ENCODE measurements at places on chromosomes 1 and 21. TPM values are rescaled to one million over a fixed set of nuclear protein-coding genes. Genes with fewer than 3 reads are reported as not detected.

DNA sequence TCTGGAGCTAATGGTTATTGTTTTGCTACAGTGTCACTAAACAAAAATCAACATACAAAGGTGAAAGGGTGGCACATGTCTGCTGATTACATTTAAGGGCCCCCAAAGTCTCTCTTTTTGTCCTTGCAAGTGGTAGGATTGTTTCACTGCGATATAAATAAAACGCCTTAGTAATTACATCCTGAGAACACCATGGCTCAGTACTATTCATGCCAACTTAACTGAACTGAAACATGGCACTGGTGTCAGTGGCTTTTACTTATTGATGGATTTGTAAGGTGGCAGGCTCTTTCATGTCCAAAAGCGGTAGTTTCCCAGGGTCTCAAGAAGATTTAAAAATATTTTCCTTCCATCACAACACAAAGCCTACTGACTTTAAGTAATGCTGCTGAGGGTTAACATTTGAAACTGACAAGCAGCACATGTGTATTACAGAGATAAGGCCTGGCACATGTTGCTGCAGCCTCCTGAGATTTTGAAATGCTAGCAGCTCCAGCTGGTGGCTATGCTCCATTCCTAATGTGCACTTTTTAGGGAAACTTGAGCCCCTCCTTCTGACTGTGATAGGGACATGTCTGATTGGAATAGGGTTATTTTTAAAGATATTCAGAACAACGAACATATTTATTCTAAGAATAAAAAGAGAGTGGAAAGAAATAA is 86.8 kb downstream of the ATP1B1 start:
- DNase-seq: no peak

DNA sequence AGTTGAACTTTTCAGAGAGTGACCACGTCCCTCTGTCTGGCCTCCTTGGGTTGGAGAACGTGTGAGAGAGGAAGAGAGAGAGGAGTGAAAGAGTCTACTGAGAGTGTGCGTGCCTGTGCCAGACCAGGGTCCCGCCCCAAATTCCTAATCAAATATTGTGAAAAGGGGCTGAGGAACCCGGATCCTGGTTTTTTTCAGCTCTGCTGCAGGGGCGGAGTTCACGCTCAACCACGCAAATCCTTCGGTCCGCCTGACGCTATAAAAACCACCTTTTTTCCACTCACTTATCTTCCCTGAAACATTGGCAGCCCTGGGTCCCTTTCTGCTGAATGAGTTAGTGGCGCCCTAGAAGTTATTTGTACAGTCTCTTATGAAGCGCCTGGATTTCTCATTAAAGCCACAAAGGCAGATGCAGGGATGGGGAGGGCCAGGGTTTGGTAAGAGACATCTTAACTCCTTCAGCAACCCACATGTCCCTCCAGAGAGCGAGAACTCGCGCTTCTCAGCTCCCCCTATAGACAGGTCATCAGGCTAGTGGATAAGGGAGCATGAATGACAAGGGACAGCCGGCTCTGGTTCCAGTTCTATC is at the start of gene FMOD:
Gene FMOD, minus strand, starts transcription at position 86 of the 589 bp plus-strand sequence. CDS start 2,852 bp downstream, outside the sequence.
- DNase-seq: no peak

DNA sequence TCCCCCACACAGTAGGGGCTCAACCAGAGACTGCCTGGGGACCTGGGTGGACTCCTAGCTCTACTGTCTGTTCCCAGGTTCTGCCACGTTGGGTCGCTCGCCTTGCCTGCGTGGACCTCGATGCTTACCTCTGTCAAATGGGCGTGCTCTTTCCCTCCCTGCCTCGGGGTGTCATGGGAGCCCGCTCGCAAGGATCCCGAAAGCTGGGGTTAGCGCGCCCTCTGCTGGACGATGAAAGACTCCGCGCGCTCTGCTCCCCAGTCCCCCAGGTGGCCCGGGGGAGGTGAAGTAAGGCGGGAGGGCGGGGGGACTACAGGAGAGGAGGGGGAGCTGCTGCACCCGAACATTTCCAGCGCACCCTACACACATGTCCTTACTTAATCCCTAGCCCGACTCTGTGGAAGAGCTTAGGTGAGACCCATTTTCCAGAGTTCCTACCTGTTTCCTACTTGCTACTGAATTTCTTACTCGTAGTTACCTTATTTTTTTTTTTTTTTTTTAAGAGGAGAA is 2.3 kb upstream of the BSND start:
- peak; percentile 75 for DNase-seq

GRCh38 chr1:90139837-90140236 is 144.9 kb downstream of the ZNF326 start:
- DNase-seq: no peak

- no peak for DNase-seq
Measured at GRCh38 chr1:80594013-80594412, 1206.7 kb upstream of the ADGRL2 start.

GRCh38 chr21:25273959-25274358 is 333.3 kb downstream of the MRPL39 start:
- no peak for DNase-seq

GRCh38 chr1:5650283-5651026 is 341.8 kb downstream of the NPHP4 start:
- DNase-seq: no peak

DNA sequence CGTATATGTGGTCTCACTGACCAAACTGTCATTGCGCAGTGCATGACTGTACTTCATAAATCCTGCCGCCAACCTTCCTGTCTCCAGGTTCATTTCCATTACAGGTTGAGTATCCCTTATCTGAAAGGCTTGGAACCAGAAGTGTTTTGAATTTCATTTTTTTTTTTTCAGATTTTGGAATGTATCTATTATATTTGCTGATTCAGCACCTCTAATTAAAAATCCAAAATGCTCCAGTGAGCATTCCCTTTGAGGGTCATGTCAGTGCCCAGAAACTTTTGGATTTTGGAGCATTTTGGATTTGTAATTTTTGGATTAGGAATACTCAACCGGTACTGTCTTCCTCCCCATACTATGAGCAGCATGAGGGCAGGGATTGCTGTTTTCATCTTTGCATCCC is 30.7 kb upstream of the RBBP5 start:
- DNase-seq: no peak

The GBP5 gene
- not detected for total RNA-seq

The CLCA4 gene
- not detected for total RNA-seq

The CPTP gene
- total RNA-seq: 13.7 TPM

The HSPB7 gene
- not detected for total RNA-seq
